ENCODE measurements at places on chromosomes 3 and 15.

- no peak for DNase-seq
Measured at GRCh38 chr15:69035918-69036258, 21.4 kb downstream of the NOX5 start.

DNA sequence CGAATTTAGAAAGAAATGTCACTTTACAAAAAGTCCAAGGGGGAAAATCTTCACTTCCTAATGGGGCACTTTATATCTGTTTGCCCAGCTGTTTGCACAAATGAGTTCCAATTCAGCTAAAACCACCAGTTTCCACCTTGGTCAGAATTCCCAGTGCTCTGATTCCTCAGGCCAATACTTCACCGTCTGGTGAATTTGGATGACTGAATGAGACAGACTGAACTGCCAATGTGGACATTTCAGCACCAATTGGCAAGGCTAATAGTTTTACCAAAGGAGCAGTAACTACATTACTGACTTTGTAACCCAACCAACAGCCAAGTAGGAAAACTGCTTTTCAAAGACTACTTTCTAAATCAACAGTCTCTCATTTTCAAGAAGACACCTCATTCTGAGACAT, 51.8 kb downstream of the ABI3BP start:
- no peak for DNase-seq

- no peak for DNase-seq
Measured at GRCh38 chr3:65685621-65686235, 353.0 kb downstream of the MAGI1 start.

DNA sequence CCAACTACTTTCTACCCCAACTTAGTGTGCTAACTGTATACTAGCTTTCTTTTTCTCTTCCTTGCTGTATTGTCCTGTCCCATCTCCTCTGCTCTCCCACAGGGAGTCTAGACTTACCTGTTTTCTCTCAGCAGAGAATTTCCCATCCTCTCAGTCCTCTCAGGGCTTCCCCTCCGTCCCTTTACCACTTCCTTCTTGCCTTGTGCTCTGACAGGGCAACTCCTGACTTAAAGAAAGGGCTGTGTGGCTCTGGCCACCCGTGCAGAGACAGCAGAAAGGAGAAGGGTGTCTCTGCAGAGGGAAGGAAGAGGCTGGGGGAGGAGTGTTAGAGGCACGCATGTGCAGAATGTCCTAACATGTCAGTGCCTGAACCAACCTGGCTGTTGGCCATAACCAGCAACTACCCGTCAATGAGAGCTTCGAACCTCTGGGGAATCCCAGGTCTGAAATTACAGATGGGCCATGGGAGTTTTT, at the start of gene GCSAM:
TSS of gene GCSAM (minus strand) at position 274 of the 474 bp plus-strand sequence. CDS start at position 146, 128 bp downstream.
- peak; percentile 56 for DNase-seq

DNA sequence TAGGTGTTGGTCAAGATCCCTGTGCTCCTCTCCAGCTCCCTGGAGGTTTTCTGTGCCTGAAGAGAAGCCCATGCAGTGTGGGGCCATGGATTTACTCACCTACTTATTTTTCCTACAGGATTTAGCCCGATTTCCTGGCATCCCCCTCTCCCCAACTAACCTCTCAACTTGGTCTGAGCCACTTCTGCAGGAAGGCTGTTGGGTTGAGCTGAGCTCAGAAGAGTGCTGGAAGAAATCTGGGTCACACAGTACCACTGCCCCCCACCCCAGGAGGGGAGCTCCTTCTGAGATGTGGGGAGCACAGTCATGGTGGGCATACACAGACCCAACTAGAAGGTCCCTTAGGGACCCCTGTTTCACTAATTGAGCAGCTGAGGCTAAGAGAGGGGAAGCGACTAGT, 34.4 kb upstream of the SLCO2A1 start:
- no peak for DNase-seq

DNA sequence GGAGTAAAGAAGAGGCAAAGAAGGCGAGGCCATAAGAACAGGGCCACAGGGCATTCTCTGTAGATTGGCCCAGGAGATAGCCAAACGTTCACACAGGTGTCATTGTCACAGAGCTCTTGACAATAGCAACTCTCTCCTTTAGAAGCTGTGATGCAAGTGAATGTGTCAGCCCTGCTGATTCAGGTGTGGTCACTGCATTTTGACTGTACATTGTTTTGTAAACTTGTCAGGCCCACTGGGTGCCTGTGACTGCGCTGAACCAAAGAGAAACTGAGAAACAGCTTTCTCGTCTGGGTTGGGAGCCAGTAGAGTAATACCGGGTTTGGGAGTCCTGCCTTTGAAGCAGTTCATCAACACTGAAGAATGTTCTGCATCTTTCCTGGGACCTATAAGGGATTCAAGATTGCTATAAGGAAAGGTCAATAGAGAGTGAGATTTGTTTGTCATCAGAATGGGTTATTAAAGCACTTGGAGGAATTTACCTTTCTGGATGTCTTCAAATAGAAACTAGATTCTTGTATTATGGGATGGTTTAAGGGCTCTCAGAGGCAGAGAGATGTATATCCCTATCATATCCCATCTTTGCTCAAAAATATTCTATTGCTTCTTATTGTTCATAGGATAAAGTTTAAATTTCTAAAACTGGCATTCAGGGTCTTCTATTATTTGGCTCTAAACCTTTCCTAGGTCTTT, 45.4 kb downstream of the TMEM45A start:
- DNase-seq = no peak

GRCh38 chr3:32397941-32398340, 6.3 kb downstream of the CMTM7 start:
- no peak for DNase-seq
